Stimulated activated CD4-positive, alpha-beta T cell treated with anti-CD3 and anti-CD28 coated beads, Interleukin-1b, Interleukin-23, amount 100 ng/mL, for 1 hour (primary cell): ENCODE measurements at places on chromosomes 16 and 17.

DNA sequence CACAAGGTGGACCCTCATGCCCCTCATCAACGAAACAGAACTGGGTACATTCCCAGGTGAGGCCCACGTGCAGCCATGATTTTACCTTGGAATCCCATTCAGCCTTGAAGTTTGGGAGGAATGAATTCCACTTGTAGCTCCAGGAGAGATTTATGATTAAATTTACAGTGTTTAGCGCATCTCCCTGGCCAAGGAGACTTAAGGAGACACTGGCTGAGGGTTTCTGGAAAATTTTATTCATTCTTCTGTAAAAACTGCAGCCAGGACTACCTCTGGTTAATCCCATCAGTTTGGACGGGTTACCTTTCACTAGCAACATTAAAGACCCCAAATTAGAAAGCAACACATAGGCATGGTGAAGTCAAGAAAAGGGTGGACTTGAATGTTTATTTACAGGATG is 87.2 kb upstream of the SMURF2 start:
- DNase-seq = no peak

GRCh38 chr16:2095918-2096582 is 39.6 kb downstream of the PKD1 start:
- no peak for DNase-seq

- DNase-seq = no peak
These were observed 831 bp upstream of the RCVRN start for GRCh38 chr17:9905902-9906301.

DNA sequence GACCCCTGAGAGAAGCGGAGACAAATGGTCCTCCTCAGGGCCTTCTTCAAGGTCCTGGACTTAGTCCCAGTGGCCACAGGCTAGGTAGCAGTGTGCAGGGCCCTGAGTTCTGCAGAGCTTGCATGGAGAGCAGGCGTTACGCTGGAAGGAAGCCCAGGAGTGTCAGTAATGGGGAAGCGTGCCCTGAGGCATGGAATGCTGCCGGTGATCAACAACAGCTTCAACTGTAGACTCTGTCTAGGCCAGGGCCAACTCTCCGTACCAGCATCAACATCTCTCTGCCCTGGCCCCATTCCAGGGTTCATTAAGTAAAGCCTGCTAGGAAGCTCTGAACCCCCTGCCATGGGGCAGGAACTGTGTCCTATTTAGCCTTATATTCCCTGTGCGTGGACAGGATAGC is 568 bp upstream of the TNK1 start:
- DNase-seq = no peak

DNA sequence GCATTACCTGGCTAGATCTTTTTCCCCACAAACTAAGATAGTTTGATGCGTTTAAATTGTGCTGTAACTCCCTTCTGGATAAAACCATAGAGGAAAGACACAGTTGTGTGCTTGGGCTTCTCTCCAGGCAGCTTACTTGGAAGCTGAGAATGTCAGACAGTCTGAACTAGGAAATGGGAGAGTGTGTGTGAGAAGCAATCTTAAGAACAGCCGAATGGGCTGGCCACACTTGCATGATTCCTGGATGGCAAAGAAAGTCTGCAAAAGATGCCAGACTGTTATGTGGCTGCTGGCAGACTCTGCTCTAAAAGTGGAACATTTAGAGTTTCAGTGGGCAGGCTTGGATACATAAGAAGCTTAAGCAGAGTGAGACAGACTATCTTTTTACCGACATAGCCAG is 384.3 kb upstream of the PSMD7 start:
- DNase-seq = no peak

GRCh38 chr17:2876467-2876866 is 80.2 kb downstream of the RAP1GAP2 start:
- DNase-seq = no peak

DNA sequence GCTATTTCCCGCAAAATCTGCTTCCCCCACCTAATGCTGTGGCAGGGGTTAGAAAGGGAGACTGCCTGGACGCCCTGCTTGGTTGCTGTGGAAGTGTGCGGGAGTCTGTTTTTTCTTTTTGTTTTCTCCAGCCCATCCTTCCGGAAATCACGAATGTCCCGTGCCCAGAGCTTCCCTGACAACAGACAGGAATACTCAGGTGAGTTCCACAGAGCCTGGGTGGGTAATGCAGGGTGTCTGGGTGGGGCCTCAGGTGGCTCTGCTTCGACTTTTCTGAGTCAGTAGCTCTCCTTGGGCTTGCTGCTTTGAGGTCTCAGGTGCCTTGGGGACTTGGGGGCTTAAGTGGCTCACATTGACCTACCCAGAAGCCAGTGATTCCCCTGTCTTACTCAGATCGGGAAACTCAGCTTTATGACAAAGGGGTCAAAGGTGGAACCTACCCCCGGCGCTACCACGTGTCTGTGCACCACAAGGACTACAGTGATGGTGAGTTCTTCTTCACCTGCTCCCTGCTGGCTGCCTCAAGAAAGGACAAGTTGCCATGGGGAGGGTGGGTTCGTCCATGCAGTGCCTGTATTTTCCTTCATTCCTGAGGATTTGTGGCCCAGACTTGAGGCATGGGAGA is 11.4 kb downstream of the LIMD2 start:
- no peak for DNase-seq

DNA sequence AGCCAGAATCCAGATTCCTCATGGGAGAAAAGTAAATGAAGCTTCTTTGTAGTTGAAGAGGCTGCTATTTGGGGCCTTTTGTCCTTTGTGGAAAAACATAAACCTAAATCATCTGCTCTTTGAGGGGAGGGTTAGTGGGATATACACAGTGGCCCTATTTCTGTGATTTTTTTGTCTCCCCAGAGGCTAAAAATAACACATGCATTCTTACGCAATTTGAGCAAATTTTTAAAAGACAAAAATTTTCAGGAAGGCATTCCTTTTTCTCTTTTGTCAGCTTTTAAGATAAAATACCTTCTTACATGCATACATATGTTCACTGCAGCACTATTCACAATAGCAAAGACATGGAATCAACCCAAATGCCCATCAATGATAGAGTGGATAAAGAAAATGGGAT is 165.5 kb downstream of the AXIN2 start:
- DNase-seq = no peak

- DNase-seq = no peak
These were observed 6.2 kb downstream of the C1QL1 start for GRCh38 chr17:44961921-44962350.

DNA sequence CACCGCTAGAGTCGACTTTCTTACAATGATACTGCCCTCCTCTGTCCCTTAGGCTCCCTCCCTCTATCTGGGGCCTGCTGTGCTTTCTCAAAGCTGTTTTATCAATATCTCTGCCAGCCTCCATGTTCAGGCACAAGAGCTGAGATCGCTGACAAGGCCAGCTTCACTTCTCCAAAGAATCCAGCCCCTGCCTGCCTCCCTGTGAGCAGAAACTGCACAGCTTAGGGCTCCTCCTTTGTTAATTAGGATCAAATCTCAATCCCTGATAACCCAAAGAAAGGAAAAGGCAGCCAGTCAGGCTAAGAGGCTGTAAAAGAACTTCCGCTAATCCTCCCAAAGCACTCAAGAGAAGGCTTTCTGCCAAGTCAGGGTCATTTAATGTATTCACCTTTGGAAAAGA is 616.0 kb upstream of the CDH11 start:
- no peak for DNase-seq

DNA sequence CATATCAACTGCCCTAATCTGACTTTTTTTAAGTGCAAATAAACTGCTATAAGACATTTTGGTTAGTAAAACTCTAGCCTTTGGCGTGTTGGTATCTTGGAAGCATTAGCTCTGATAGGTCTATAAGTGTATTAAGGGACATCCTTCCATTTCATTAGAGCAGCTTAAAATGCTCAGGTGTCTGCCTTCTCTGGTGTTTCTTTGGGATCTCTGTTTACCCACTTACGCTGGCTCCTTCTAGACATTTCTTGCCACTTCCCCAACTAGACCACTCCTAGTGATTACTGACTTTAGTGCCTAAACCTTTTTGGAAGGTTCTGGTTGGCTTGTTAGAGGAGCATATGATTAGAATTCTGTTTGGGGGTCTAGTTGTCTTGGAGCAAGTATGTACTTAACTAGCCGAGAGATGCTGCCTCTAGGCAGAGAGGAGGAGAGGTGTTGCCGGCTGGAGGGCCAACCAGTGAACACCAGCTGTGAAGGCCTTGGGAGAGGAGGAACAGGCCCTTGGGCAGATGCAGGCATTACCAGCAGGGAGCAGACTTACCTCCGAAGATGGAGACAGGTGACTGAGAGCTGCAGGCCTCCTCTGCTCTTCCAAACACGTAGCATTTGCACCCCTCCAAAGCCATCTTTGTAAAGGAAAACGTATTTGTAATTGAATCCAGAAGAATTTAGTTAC is 15.2 kb upstream of the CLEC18C start:
- DNase-seq = no peak

DNA sequence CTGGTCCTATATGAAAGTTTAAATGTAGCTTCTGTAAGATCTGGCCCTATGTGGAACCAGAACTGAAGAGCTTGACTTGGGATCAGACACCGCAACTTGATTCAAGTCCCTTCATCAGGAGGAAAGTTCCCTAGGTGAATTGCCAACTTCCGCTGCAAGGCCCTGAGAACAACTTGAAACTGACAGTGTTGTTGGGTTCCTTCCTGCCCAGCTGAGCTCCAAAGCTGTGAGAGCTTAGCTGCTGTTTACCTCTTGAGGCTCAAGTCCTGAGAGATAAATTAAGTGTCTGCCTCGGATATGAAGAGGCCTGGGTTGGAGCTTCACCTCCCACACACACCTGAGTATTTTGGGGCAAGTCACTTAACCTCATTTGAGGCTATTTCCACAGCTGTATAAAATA is 44.7 kb downstream of the REXO5 start:
- no peak for DNase-seq

GRCh38 chr17:61657338-61657737 is 66.3 kb upstream of the NACA2 start:
- no peak for DNase-seq

DNA sequence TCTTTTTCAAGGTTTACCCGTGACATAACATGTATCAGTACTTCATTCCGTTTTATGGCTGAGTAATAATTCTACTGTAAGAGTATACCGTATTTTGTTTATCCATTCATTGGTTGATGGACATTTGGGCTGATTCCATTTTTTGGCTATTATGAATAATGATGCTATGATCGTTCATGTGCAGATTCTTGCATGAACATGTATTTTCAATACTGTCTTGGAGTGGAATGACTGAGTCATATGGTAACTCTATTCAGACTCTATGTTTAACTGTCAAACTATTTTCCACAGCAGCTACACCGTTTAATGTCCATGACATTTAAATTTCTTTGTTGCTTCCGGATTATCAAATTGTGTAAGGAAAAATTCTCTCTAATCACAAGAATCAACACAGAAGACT is 17.9 kb downstream of the BFAR start:
- DNase-seq = no peak

- DNase-seq = no peak
These were observed 85.5 kb downstream of the ZDHHC7 start for GRCh38 chr16:84925773-84926372.

- no peak for DNase-seq
These were observed 104.3 kb upstream of the NUDT7 start for GRCh38 chr16:77617996-77618395.

GRCh38 chr16:17304106-17304490 is 166.7 kb downstream of the XYLT1 start:
- no peak for DNase-seq

GRCh38 chr17:5499476-5500231 is 13.3 kb downstream of the MIS12 start:
- no peak for DNase-seq

DNA sequence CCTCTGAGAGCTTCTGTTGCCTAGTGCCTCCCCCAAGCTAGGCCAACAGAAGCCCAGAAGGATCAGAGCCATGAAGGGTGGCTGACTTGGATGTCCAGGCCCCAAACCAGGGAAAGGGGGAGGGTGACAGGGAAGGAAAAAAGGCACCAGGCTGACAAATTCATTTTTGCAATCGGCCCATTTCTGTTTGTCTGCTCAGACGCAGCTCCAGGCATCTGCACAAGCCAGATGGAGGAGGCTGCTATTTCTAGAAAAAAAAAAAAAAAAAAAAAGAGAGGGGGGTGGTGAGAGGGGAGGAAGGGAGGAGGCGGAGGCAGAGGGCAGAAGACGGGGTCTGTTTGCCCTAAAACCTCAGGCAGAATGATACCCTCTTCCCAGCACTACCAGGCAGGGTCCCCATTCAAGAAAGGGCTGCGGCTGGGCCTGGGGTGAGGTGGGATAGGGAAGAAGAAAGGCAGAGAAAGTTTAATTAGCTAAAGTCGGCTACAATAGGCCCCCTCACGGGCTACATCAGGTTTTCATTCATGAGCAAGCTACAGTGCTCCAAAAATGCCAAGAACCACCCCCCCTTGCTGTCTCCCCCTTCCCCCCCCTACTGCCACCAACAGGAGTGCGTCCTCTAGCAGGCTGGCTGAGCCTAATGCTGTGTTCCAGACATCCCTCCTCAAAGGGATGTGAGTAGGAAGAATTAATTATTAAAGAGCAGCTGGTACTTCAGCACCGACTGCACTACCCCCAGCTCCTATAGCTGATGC is 2.4 kb downstream of the HDAC5 start:
- DNase-seq = no peak

GRCh38 chr16:383326-384051 is 1.7 kb upstream of the PGAP6 start:
- no peak for DNase-seq

- no peak for DNase-seq
These were observed 3.5 kb downstream of the PLK1 start for GRCh38 chr16:23682181-23682580.

GRCh38 chr16:57384248-57385070 is 12.2 kb downstream of the CX3CL1 start:
- DNase-seq = no peak

DNA sequence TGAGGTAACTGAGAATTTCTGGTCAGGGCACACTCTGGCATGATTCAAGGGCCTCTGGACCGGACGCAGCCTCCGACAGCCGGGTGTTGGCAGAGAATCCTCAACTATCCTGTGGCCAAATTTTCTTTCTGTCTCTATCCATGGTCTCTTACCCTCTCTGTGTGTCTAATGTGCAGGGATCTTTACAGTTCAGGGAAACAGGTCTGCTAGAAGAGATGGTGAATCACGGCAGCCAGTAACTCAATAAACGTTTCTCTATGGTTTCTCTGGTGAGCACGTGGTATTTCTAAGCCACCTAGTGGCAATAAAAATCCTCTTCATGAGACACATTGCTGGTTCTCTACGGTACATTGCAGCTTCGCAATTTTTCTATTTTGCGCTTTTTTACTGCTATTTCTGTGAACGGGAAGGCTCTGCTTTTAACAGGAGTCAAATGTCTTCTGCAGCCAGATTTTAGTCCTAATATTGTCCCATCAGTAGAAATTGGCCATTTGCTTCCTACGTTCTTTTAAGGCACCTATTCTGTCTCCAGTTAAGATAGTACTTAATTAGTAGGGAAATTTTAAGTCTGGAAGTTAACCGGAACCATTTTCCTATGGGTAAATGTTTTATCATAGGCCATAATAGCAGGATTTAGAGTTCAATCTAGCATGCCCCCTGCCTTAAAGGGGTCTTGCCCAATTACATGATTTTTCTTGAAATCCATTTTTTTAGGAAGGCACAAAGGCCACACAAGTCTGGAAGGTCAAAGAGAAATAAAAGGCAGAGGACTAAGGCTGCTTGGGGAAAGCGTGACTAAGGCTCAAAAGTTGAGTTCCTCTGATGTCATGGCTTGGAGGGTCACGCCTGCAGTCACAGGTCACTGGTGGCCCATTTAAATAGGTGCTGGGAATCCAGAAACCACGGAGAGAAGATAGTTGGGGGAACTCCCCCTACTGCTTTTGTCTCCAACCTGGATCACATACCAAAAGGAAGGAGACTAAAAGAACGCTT is 31.5 kb downstream of the QPRT start:
- no peak for DNase-seq

- no peak for DNase-seq
These were observed 114.7 kb downstream of the AMFR start for GRCh38 chr16:56310690-56311089.
